ENCODE measurements at places on chromosomes 3 and 15. TPM values are rescaled to one million over a fixed set of nuclear protein-coding genes. Genes with fewer than 3 reads are reported as not detected.

The STAB1 gene
- not detected for total RNA-seq

The TBC1D21 gene
- total RNA-seq = not detected

The LSAMP gene
- 0.04 TPM for total RNA-seq

The RTP1 gene
- total RNA-seq = not detected

The NRROS gene
- total RNA-seq = not detected

The FILIP1L gene
- total RNA-seq = 0.16 TPM

The GOLGA6D gene
- not detected for total RNA-seq

The BUB1B gene
- total RNA-seq = 37.3 TPM

The POLQ gene
- 6.3 TPM for total RNA-seq

The RETNLB gene
- not detected for total RNA-seq

The GPR149 gene
- total RNA-seq = not detected

The MED12L gene
- 1.2 TPM for total RNA-seq

The OGG1 gene
- total RNA-seq = 17.0 TPM

The TRH gene
- total RNA-seq = not detected

The ZNF501 gene
- not detected for total RNA-seq

The CEP19 gene
- total RNA-seq = 2.8 TPM

The PAK6 gene
- total RNA-seq = 0.09 TPM

The KBTBD8 gene
- 0.48 TPM for total RNA-seq
